ENCODE measurements at places on chromosomes 7 and 10.

DNA sequence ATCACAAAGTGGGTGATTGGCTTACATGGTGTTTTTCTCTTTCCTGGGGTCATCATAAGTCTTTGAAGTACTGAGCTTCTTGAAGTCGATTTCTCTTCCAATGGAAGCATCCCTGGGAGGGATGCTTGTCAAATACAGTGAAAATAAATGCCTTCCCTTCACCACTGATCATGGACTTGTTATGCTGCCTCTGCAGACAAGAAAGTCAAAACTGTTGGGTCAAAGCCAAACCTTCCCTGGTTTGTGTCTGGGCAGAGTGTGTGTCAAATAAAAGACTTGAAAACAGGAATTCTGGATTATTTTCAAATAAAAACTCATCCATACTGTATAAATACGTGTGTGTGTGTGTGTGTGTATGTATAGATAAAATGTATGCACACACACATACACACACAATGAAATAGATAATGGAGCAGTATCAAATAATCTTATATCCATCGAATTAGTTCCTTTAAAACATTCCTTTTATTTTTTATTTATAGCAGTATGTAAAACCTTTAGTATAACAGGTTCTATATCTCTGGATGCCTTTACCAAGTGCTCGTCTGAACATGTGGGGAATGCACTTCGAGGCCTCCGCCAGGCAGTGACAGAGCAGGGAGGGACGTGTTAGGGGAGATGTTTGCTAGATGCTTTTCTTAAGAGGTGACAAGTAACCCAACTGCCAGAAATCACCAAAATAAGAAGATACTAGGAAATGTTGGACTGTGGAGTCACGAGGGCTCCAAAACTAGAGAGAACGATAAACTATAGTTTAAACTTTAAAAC is 27.2 kb upstream of the WNT16 start:
- DNase-seq: no peak

DNA sequence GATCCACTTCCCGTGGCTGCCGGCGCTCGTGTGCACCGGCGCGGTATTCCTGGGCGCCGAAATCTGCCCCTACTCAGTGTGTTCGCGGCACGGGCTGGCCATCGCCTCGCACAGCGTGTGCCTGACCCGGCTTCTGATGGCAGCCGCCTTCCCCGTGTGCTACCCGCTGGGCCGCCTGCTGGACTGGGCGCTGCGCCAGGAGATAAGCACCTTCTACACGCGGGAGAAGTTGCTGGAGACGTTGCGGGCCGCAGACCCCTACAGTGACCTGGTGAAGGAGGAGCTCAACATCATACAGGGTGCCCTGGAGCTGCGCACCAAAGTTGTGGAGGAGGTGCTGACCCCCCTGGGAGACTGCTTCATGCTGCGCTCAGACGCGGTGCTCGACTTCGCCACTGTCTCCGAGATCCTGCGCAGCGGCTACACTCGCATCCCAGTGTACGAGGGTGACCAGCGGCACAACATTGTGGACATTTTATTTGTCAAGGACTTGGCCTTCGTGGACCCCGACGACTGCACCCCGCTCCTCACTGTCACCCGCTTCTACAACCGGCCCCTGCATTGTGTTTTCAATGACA is 1.3 kb downstream of the CNNM1 start:
- no peak for DNase-seq

DNA sequence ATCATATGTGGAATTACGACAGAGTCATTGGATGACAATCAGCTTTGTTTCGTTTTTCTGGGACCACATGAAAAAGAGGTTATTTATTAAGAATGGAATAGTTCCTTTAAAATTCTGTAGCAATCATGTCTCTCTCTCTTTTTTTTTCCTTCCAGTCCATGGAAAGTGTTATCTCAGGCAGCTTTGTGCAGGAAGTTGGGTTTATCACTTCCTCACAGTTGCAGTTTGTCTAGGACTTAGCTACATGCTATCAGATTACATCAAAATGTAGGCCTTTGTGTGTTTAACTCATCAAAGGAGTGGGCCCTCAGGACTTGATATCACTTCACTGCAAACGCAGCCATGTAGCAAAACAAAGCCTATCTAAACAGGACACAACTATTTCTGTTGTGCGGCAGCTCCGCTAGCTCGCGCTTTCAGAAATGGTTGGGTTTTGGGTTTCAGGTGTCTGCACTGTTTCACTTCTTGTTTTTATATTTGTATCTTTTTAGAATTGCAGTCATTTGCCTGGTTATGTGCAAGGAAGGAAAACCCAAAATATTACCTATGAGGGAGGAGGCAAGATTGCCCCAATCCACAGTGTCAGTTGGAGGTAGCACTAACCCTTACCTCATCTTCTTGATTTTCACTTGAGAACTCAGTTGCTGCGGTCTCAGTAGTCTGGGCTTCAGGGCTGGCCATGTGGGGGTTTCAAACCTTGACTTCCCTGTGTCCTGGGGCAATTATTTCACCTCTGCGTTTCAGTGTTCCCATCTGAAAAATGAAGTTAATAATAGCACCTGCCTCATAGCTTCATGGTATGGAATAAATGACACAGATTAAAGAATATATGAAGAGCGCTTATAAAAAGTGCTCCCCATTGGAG is 66.7 kb downstream of the HHEX start:
- DNase-seq: peak; percentile 87

GRCh38 chr7:155804897-155805825 is 7.1 kb downstream of the SHH start:
- no peak for DNase-seq

Measured in CMK (cell line).